ENCODE measurements at places on chromosomes 6 and 20. TPM values are rescaled to one million over a fixed set of nuclear protein-coding genes. Genes with fewer than 3 reads are reported as not detected.

The TSPO2 gene
- total RNA-seq: not detected

The ZBTB22 gene
- 24.5 TPM for total RNA-seq

The CD109 gene
- 18.0 TPM for total RNA-seq

The NHLRC1 gene
- 1.9 TPM for total RNA-seq

The RBPJL gene
- total RNA-seq: not detected

The SLC35F1 gene
- not detected for total RNA-seq

The CLVS2 gene
- total RNA-seq: not detected

The CCR6 gene
- not detected for total RNA-seq

The CNR1 gene
- total RNA-seq: not detected

The COL12A1 gene
- total RNA-seq: 72.5 TPM

The PLCB4 gene
- total RNA-seq: 1.1 TPM

The TP53TG5 gene
- total RNA-seq: 0.12 TPM

The FAM209B gene
- total RNA-seq: not detected

The C20orf141 gene
- total RNA-seq: not detected

The DNAH8 gene
- total RNA-seq: not detected

The EDN3 gene
- total RNA-seq: not detected

The IL17F gene
- not detected for total RNA-seq

The POPDC3 gene
- total RNA-seq: 1.4 TPM

The SIRPB2 gene
- not detected for total RNA-seq

The CST2 gene
- total RNA-seq: not detected

The LBP gene
- total RNA-seq: 0.59 TPM

The LY6G6D gene
- total RNA-seq: not detected

The DPM1 gene
- total RNA-seq: 54.3 TPM

The PSORS1C2 gene
- not detected for total RNA-seq

The TRIM31 gene
- total RNA-seq: not detected

The TNF gene
- not detected for total RNA-seq

Measured in smooth muscle cell of the coronary artery (primary cell).